ENCODE measurements at places on chromosomes 4 and X.
A peak's percentile ranks its signal among the peaks of the same experiment; 100 is the strongest.

DNA sequence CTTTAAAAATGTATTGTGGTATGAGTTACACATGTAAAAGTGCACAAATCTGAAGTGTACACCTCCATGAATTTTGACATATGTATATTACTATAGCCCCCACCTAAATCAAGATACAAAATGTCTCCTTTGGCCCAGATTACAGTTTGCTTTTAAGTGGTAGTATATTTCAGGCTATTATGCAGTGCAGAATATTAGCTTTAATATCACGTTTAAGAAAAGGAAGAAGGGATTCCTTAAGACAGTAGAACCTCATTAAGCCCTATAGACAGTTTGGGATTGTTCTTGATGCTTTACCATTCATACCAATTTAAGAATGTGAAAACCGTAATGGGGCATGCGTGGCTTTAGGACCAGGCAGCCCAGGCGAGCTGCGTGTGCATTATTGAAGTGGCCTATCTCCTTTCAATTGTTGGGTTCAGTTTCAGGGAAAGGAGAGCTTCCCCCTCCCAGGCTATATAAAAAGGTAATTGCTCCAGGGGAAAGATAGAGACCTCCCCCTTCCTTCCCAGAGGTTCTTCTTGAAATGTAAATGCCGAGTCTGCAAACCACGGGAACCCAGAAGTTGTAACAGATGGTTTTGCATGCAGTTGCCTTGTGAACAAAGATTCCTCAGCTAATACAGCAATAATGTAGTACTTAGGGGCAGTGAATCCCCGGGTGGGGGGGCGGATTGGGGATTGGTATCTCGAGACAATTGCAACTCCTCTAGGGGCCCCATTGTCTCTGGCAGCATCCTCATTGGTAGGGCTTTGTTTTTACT lies 106.1 kb downstream of the UCHL1 start:
- no peak for DNase-seq

- no peak for DNase-seq
Measured at GRCh38 chrX:153953892-153954557, 9.6 kb upstream of the RENBP start.

DNA sequence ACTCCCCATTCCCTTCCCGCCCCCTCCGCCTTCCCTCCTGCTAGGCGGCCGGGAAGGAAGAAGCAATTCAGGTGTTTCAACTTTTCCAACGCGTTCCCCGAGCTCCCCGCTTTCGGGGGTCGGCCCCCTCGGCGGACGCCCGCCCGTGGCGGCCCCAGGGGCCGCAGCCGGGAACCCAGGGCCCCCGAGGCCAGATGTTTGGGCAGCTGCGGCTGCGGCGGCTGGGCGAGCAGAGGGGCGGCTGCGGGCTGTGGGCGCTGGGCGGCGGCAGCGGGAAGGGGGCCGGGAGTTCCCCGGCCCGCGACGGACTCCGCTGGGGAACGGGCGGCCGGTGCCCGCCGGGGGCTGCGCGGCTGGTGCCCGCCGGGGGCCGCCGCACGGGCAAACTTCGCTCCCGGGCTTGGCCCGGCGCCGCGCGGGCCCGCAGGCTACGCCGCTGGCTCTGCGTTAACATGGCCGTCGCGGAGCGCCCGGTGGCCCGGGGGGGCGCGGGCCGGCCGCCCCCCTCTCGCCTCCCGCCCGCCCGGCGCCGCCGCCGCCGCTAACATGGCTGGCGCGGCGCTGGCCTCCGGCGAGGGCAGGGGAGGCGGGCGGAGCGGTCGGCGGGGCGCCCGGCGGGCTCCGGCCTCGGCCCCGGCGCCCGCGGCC lies 510 bp downstream of the HMGB3 start:
- no peak for DNase-seq

DNA sequence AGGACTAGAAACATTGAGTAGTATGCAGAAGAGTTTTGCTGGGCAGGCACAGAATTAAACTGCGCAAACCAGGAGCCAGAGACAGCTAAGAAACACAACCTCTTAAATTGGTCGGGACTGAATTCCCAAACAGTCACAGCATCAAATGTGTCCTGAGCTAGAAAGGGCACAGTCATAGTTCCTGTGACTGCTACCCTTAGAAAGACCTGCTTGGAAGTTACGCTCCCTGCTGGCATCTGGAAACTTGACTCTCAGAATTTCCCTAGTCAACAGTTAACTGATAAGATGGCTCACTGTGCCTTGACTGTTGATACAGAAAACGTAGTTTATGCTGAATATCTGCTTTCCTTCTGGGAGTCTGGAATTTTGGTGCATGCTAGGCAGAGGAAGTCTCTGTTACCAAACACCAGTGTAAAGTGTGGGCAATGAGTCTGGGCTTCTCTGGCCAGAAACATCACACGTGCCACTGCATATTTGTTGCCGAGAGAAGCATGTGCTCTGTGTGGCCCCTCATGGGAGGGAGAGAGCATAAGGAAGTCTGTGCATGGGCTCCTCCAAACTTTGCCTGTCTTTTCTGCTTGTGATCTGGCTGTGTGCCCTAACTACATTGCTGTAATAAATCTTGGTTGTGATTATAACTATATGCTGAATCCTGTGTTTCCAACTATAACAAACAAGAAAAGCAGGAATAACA lies 11.6 kb upstream of the EOLA2 start:
- no peak for DNase-seq

DNA sequence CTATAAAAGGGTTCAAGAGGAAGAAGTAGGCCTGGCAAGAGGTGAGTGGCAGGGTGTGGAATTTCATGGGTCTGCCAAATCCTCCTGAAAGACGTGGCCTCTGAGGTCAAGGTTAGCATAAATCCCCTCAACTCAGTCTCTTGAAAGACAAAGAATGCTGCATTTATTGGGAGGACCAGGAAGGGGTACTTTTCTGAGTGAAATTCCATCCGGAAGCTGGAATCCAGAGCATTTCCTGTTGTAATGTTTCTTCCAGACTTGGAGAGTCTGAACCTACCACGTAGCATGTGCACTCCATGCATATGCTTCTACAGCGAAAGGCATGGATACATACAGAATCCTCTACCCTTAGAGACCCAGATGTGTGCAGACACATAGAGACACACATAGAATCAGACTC lies 13.4 kb upstream of the FGD1 start:
- DNase-seq = no peak

DNA sequence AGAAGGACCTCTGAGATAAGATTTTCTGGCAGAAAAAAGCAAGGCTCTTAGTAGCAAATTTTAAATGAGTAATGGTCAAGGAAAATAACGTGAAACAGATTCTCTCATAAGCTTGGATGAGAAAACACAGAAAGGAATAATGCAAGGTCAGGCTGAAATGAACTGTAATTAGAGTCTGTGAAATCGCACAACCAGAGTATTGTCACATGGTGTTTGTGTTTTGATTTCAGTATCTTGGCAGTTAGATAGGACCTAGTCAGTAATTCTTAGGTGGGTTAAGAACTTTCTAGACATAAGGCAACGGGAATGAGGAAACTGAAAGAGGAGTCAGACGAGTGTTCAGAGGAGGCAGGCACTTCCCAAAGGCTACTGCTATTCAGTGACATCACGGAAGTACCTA lies 34.6 kb downstream of the LIMCH1 start:
- DNase-seq = no peak

DNA sequence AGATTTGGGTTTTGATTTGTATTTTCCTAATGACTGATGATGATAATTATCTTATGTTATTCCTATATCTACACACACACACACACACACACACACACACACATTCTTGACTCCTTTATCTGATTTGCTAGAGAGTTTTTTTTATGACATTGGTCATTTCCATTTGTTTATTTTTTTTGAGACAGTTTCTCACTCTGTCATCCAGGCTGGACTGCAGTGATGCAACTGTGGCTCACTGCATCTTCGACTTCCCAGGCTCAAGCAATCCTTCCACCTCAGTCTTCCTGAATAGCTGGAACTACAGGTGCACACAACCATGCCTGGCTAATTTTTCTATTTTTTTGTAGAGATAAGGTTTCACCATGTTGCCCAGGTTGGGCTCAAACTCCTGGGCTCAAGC lies 6.7 kb downstream of the ZNF81 start:
- DNase-seq = no peak

GRCh38 chr4:168710353-168710946 lies 213.6 kb downstream of the PALLD start:
- no peak for DNase-seq

DNA sequence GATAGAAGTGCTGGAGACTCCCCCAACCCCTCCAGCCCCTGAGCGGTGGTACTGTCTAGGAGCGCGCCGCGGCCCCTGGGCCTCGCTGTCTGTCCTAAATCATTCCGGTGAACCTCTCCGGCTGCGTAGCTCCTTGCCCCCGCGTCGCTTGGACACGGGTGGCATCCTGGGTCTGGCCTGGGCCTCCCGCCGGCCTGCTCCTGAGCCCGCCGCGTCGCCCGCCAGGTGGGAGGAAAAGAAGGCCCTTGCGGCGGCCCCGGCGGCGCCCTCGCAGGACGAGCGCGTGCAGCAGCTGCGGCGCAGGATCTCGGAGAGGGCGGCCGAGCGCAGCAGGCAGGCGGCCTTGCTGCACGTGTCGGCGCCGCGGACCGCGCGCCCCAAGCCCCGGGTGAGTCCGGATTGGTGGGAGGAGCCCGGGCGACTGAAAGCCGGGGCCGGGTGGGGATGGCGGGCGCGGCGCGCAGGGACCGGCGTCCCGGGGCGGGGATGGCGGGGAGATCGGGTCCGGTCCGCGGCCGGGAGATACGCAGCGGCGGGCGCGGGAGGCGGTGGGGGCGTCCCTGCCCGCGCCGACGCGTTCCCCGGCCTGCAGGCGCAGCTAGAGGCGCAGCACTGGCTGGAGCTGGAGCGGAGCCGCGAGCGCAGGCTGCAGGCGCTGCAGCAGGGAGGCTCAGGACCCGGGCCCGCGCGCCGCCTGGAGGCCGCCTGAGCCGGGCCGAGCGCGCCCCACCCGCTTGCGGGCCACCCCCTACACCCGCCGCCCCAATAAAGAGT lies 6.5 kb upstream of the RNF4 start:
- DNase-seq = peak; percentile 81

DNA sequence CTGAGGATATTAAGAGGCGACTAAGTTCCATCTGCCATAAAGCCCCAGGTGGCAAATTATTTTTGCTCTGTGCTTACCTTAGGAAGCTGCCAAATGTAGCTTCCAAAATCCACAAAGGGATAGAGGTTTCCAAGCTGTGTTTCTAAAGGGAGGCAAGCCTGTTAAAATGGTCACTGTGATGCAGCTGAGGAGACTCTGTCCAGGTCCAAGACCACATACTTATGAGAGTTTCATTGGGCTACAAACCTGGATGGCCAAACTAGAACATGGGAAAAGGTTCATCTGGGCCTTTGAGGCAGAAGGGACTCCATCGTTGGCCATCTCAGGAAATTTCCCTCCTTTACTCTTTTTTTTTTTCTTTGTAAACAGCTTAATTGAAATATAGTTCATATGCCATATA lies 306.9 kb upstream of the FGF13 start:
- no peak for DNase-seq

DNA sequence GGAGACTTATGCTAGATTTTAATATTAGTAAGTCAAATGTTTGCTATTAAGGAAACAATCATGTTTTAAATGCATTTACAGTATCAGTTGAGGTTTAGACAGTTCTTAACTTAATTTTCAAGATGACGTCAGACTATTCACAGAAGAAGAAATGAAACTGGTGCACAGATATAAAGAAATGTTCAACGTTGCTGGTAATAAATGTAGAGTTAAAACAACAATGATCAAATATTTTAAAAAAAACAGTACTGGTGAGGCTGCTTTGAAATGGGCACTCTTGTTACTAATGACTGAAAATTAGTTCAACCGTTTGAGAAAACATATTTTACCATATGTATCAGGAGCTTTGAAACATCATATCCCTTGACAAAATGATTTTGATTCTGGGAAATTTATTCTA lies 44.2 kb downstream of the ABHD18 start:
- no peak for DNase-seq

DNA sequence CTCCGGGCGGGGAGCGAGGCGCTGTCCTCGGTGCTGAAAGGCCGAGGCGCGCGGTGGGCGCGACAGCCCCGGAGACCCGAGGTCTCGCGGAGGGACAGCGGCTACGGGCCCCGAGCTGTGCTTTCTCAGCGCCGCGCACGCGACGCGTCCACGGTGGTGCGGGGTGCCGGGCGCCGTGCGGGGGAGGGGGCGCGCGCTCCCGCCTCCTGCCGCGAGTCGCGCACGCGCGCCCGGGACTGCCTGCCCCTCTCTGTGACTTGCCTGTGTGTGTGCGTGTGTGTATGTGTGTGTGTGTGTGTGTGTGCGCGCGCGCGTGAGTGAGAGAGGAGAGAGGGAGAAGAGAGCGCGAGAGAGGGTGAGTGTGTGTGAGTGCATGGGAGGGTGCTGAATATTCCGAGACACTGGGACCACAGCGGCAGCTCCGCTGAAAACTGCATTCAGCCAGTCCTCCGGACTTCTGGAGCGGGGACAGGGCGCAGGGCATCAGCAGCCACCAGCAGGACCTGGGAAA lies at the start of gene GRIA2:
GRIA2 (plus strand) TSS at position 358 of the 511 bp plus-strand sequence. CDS start 315 bp downstream, outside the sequence.
- DNase-seq = peak; percentile 27

DNA sequence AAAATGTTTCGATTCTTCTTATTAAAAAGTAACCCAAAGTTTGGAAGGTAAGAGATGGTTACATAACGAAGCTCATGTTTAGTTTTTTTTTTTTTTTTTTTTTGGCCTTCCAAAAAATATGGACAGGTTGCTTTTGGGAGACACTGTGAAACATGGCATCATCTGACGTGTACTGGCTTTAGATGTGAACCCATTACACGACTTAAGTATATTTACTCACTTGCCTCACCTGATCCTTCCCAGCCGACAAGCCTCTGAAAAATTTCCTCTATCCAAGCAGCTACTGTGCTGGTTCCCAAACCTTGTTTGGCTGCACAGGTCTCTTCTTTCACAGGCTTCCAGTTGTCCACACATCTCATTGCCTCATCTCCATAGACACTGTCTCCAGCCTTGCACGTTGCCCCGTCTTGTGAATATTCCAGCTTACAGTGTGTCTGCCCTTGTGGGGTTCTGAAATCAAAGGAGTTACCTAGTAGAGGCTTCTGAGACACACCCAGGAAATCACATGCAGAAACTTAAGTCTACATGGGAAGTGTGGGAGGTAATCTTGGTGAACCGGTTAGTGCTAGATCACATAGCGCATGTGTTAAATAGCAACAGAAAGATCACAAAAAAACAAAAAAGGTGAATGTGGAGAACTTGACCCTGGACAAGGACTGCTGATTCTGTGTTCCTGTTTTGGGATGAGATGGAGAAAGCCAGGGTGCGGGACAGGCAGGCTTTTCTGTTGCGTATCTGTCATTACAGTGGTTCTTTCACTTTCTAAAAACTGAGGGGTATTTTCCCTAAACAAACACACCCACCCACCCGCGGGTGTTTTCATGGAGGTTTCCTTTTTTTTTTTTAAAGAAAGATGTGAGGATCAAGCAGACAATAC lies 328.6 kb downstream of the ARHGAP10 start:
- DNase-seq = no peak

DNA sequence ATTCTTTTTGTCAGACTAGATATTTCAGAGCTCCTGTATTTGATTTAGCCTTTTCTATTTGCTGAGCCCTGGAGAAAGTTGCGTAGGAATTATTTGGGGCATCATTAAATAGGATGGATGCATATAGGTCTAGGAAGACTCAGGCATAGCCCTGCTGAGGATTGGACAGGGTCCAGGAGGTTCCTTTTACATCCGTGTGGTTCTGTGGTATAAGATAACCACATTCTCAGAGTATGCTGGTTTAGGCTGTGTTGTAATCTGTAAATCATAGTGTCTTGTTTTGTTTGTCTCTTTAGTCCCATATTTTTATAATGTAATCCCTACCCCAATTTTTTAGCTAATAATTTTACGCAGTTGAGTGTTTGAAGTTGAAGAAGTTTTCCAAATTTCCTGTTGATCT lies 513.7 kb downstream of the RPA4 start:
- DNase-seq = no peak

- no peak for DNase-seq
Measured at GRCh38 chr4:66328803-66329574, 658.7 kb upstream of the EPHA5 start.

Data from heart left ventricle (tissue), 16 donors.